ENCODE measurements at places on chromosomes 11 and 22.

GRCh38 chr11:20723366-20723765 is 54.0 kb downstream of the NELL1 start:
- DNase-seq = no peak

GRCh38 chr22:50700387-50701075 is 27.9 kb downstream of the SHANK3 start:
- no peak for DNase-seq

DNA sequence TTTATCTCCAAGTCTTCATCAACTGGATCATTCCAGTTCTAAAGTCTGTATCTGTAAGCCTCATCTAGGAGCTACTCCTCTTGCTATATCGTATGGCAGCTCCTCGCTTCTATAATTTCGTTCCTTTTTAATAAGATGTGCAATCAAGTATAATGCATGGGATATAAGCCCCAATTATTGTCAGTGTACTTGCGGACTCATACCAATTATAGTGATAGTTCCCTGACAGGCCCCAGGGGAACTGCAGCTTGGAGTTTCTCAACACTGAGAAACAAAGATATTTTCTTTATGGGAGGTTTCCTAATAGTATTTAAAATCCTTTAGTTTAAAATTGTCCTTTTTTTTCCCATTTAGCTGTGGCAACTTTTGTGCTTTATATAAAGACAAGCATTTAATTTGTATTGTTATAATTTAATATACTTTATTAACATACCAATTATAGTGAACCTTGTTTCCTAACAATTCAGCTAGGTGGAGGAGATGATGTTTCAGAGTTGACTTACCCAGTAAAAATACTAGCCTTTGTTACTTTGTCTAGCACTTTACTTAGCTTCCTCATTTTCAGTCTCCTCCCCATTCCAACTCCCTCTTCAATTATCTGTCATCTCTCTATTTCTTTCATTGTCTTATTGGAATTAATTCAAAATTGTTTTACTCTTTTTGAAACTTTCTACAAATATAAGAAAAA is 25.3 kb upstream of the DDX17 start:
- no peak for DNase-seq

DNA sequence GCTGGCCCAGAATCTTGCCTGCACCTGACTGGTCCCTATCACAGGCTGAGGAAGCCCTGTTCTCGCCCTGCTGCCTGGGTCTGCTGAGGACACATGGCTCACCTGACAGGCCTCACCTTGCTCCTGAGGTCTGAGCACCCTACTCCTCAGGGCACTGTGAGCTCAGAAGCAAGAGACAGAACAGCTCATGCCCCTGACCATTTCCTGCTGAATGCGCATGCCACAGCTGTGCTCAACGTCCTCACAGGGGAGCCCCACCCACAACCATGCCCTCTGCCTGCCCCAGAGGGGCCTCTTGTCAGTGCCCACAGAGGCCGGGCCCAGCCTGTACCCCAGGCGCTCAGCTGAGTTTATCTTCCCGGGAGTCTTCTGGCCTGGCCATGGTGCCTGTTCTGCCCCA is 2.8 kb upstream of the TSPO start:
- no peak for DNase-seq

GRCh38 chr22:37260901-37261336 is 16.9 kb upstream of the RAC2 start:
- DNase-seq = no peak

GRCh38 chr22:27537501-27537900 is 264.1 kb downstream of the MN1 start:
- DNase-seq = no peak

- no peak for DNase-seq
These were observed 44.8 kb upstream of the CADM1 start for GRCh38 chr11:115548878-115549528.

- no peak for DNase-seq
These were observed 82.7 kb upstream of the HORMAD2 start for GRCh38 chr22:29997516-29997915.

- DNase-seq = no peak
These were observed 5.3 kb upstream of the PRDM11 start for GRCh38 chr11:45141171-45141570.

DNA sequence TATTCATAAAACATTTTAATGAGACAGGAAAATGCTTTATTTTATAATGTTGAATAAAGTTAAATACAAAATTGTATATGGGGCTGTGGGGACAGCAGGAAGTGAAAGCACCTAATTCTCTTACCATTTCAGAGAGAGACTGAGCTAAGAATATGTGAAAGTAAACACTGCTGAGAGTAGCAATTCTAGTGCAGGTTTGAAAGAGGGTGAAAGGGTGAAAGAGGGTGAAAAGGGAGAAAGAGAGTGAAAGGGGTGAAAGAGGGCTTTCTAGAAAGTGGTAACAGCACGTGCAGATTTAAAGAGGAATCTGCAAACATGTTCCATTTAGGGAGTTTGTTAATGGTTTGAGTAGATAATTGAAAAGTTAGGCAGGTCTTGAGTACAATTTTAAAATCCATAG is 652.0 kb upstream of the CCDC90B start:
- no peak for DNase-seq

DNA sequence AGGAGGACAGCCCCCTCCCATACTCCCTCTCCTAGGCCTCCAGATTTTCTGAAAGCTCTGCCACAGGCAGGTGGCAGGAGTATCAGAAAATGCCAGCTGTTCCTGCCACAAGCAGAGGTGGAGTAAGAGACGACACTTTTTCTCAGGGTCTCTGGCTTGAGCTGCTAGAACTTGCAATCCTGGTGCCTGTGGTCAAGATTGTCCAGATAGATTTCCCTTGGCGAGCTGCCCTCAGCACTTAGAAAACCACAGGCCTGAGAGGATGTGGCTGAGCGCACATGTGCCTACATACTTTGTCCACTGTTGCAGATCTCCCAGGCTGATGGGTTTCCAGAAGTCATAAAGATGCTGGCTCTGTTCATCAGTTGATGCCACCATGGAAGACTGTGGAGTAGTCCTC is 65.7 kb upstream of the NAV2 start:
- DNase-seq = no peak

- no peak for DNase-seq
These were observed 29.6 kb downstream of the EHF start for GRCh38 chr11:34650528-34650927.

DNA sequence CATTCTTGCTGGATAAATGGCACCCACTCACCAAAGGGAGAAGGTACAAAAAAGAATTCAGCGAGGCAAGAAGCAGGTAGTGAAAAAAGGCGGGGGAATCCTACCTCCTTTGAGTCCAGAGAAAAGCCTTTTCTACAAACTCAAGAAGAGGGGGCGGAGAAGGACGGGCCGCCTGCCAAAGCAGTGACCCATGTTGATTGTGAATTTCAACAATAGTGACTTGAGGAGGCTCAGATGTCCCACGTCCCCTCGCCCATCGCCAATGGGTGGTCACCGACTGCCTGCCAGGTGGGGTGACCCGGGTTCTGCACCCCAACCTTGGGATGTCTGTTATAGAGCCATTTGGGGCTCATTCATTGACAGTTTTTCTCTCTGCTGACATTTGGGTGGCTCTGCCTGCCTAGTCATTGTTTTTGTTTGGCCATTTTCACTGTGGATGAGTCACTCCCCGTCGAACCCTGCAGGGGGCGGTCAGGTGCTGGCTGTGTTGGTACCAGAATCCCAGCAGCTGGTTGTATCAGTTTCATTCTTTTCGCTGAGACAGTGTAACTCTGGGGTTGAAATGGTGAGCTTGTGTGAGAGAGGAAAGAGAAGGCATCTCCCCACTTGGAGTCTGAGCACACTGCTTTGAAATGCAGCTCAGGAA is 163.4 kb upstream of the NCAM1 start:
- DNase-seq = no peak

- DNase-seq = peak; percentile 12
These were observed 67.5 kb downstream of the ADAMTS15 start for GRCh38 chr11:130515829-130516553.

DNA sequence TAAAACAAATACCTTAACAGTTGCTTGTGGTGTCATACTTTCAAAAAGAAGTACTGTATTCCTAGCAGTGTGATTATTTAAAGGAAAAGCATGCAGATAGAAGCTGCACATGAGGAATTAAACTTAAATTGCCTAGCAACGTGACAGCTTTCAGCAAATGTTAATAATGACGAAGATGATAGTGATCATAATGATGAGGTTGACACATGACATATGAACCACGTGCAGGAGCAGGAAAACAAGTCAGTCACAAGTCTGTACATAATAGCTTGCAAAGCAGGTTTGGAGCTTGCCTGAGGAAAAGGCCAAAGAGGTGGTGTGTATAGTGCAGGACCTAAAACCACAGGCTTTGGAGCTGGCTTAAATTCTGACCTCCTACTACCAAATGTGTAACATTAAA is 30.6 kb upstream of the PIK3C2A start:
- DNase-seq = no peak

- DNase-seq = no peak
These were observed 36.1 kb downstream of the GNB1L start for GRCh38 chr22:19818324-19819207.

DNA sequence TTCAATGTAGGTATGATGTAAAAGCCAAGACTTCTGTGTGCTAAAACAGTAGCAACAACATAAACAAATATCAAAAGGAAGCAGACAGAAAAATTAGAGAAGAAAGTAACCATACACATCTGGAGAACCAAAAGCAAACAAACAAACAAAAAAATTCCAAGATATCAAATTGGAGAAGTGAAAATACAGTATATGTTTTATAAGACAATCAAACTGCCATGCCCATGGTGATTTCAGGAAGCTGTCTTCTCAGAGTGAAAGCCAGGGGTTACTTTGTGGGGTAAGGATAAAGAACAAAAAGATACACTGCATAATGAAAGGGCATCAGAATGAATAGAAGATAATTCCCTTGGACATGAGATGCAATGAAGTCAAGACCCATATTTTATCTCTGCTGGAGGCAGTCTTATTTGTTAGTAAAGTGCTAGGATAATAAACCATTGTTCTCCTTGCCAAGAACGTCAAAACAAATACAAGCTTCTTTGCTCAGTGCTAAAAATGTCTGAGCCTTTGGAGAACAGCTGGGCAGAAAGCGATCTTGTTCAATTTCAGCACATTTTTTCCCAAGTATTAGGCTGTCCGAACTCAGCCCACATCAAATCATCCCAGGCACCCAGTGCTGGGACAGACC is 38.1 kb upstream of the LDLRAD3 start:
- DNase-seq = no peak

- DNase-seq = no peak
These were observed 32.6 kb upstream of the KCNQ1OT1 start for GRCh38 chr11:2732261-2732939.

DNA sequence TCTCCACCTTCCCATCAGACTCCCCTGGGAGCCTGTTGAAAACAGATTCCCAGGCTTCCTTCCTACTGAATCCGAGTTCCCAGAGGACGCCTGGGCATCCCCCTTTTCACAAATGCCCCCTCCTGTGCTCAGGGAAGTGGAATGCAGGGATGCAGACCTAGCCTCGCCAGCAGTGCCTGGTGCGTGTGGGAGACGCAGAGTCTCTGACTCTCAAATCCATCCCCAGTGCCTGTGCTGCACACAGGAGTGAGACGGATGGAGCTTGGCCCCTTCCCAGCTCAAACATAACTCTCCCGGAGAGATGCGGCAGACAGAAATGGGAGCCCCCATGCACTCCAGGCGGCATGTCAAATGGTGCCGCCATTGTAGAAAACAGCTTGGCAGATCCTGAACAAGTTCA is 62.6 kb downstream of the CTTN start:
- DNase-seq = no peak

- DNase-seq = no peak
These were observed 9.1 kb downstream of the SELENOO start for GRCh38 chr22:50209893-50210292.

DNA sequence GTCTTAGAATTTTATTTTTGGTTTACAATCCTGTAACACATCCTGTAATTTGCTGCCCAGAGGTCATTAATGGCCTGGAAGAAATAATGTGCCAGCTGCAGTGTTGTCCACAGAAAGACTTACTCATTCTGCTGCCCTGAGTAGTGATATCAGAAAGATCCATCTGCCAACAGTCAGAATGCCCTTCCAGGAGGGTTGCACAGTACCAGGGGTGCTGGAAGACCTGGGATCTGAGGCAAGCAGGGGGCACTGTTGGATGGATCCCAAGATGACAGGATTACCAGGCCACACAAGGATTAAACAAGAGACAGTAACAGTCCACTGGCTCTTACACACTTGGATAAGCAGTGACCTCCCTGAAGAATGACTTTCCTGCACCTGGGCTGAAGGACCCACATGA is 93.8 kb upstream of the TOP3B start:
- peak; percentile 11 for DNase-seq

GRCh38 chr11:66851698-66852465 is 5.0 kb upstream of the LRFN4 start:
- DNase-seq = no peak

DNA sequence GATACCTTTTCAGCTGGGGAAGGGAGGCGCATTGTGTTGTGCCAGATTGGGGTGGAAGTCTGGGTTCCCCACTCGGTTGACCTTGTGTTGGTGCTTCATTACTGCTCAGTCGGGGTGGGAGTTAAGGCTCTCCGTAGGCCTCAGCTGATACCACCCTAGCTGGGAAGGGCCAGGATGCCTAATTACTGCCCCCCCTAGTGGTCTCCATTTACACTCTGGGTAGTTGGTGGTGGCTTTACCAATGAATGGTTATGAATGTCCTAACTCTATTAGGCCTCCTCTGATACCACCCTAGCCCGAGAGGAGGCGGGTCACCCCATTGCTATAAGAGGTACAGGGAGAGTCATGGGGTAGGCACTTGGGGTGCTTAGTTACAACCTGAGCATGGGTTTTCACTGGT is 27.5 kb upstream of the HIKESHI start:
- DNase-seq = no peak

DNA sequence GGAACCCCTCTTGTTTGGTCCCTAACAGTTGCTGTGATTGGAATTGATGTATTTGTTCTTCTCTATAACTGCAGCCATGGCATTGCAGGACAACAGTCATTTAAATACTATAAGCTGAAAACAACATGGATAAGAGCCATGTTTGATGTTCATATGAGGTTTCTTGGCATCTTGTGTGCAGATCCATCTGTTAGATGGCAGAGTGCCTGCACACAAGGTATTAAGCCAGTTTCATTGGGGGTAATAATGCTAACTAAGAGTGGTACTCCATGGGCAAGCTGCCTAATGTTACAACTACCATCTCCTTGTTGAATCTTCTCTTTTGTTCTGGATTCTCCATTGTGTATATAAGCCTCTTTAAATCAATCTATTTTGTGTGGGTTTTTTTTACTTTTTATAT is 206.0 kb upstream of the CHORDC1 start:
- no peak for DNase-seq

DNA sequence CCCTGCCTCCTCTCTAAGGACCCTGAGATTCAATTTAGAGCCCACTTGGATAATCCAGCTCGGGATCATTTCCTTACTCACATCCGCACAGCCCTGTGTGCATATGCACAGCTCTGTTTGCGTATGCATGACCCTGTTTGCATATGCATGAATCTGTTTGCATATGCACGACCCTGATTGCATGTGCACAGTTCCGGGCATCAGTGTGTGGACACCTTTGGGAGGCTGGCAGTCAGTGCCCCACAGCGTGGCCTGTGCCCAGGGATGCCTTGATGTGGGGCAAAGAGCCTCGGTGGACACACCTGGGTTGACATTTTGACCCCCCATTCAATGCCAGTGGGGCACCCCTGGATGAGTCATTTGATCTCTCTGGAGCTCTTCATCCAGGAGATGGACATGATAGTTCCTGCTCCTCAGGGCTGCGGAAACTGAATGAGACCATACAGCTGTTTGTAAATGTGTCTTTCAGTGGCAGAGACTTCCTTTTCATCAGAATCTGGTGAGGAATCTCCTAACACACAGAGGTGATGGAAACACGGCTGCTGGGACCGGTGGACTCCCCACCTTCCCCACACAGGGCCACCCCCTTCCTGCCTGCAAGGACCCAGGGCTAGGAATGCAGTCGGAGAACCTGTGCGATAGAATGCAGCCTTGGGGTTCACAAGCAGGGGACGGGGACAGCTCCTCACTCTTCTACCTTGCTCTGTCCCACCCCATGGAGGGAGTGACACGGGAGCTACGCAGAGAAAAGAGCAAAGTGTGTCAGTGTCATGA is 41.2 kb downstream of the MYEOV start:
- no peak for DNase-seq
